ENCODE measurements at places on chromosomes 2 and 18. TPM values are rescaled to one million over a fixed set of nuclear protein-coding genes. Genes with fewer than 3 reads are reported as not detected.
A peak's percentile ranks its signal among the peaks of the same experiment; 100 is the strongest.

DNA sequence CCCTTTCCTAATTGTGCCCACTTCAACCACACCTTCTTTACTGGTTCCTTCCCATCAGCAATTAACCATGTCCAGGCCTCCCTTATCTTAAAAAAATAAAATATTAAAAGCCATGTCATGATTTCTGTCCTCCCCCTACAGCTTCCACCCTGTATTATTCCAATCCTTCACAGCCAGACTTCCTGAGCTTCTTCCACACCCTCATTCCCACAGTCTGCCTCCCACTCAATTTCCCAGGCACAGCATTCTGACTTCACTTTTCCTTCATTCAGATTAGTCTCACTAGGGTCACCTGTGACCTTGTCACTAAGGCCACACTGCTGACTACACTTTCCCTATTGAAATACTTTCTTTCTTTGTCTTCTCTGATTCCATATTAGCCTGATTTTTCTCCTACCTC is 159.4 kb downstream of the DIS3L2 start:
- no peak for DNase-seq

DNA sequence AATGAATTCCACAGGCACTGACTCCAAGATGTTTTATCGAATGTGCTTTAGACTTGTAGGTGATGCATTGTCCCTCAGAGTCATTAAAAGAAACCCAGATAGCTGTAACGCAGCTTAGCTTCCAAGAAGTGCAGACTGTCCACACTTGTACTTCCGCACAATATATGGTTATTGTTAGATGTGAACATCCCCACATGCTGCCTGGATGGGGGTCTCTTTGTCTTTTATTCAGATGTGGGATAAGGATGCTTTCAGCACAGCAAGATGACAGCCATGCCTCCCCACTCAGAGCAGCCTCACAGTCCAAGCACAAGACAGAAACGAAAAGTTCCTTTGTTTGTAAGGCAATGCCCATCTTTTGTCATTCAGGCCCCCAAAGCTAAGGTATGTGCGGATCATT is 416.6 kb downstream of the HRH4 start:
- DNase-seq, result no peak

Gene GCC2
- 15.4 TPM for total RNA-seq

- DNase-seq, result peak; percentile 62
Measured at GRCh38 chr2:188291617-188292347, at the start of gene GULP1. GULP1 (plus strand) TSS chr2:188291874; CDS start chr2:188477703, 185,829 bp downstream.

- DNase-seq, result no peak
Measured at GRCh38 chr18:70650878-70651277, 362.0 kb downstream of the SOCS6 start.

DNA sequence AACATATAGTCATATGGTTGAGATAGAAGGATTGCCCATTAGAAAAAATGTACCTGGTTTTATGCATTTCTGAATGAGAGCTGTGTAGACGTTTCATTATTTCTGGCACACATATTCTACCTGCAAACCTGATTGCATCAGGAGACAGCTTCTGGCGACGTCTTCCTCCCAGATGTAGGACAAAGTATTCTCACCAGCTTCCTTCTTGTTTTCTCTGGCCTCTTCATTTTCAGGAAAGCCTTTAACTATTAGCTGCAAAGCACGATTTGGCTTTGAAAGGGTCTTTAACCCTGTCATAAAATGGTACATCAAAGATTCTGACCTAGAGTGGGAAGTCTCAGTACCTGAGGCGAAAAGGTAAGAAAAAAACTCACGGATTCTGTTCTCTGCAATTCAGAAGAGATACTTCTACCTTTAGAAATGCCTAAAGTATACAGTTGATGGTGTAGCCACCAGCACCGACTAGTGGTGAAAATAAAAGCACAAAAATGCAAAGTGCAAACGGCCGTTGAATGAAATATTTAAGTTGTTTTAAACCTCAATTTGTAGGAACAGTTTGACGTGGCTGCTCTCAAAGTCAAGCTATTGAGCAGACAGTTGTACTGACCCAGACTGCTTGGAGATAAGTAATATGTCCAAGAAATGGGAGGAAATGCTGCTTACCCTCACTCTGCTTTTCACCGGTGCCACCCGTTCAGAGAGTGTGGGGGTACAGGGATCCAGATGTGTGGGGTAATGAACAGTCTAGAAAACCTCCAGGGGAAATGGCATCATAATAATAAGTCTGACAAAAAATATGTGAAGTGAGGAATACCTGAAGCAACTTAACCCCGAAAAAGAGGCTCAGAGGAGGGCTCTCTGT is 20.2 kb downstream of the IL18RAP start:
- DNase-seq, result peak; percentile 20

Data from A172 (cell line).